GM19239 (cell line): ENCODE measurements at places on chromosomes 13 and 19.

- no peak for DNase-seq
Measured at GRCh38 chr13:48165063-48165462, 67.9 kb upstream of the ITM2B start.

GRCh38 chr19:35569281-35569781, 5.9 kb upstream of the ATP4A start:
- no peak for DNase-seq

- DNase-seq: no peak
Measured at GRCh38 chr19:9073806-9074205, 13.1 kb upstream of the OR1M1 start.

GRCh38 chr19:8245869-8246835, 37.0 kb downstream of the CERS4 start:
- DNase-seq: no peak

DNA sequence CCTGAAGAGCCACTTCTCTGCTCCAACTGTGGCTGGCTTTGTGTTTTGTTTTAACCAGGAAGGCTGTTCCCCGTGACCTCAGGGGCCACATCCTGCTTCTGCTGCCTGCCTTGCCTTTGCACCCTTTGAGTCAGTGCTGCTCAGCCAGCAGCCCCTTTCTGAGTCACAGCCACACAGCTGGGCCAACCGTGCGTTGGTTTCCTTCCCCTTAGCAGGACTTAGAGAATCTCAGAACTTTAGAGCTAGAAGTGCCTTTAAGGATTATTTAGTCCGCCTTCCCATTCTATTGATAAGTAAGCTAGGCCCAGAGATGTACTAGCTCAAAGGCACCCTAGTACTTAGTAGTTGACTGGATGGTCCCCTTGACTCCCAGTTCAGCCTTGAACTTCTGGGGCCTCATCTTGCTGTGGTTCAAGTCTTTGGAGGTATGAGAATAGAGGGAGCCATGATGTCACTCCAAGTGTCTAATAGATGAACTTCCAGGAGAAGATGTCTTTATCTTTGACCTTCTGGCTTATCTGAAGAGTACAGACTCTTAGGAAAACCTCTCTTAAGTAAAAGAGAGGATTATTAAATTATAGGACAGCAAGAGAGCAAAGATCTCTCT, 8.0 kb downstream of the RGCC start:
- no peak for DNase-seq

GRCh38 chr13:52751196-52751595, 11.6 kb upstream of the CNMD start:
- DNase-seq: no peak

DNA sequence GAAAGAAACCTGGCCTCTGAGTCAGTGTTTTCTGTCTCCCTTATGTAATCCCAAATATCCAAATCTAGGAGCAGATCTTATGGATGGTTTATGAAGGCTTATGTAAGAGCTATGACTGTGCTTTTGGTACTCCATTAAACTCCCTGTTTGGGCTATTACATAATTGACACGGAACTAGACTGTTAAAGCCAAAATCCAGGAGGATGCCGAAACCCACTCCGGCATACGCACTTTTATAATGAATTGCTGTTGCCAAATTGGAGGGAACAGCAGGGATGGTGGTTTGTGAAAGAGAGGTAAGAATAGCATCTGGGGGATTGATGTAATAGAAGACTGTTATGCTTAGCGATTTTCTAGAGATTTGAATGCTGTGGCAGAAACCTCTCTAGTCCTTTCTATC, 2.0 kb downstream of the MTUS2 start:
- DNase-seq: no peak
